ENCODE measurements at places on chromosomes 16 and 17. TPM values are rescaled to one million over a fixed set of nuclear protein-coding genes. Genes with fewer than 3 reads are reported as not detected.
A peak's percentile ranks its signal among the peaks of the same experiment; 100 is the strongest.

- DNase-seq = no peak
Observed at GRCh38 chr17:43816336-43817320, 16.3 kb downstream of the MPP3 start.

- no peak for DNase-seq
Observed at GRCh38 chr16:76428858-76429257, 151.7 kb downstream of the CNTNAP4 start.

The CHST5 gene
- total RNA-seq = not detected

The HOXB5 gene
- not detected for total RNA-seq

The PYDC1 gene
- total RNA-seq = not detected

The C1QTNF8 gene
- not detected for total RNA-seq

- peak; percentile 83 for DNase-seq
Observed at GRCh38 chr17:74493331-74493833, 26.9 kb downstream of the CD300A start.

DNA sequence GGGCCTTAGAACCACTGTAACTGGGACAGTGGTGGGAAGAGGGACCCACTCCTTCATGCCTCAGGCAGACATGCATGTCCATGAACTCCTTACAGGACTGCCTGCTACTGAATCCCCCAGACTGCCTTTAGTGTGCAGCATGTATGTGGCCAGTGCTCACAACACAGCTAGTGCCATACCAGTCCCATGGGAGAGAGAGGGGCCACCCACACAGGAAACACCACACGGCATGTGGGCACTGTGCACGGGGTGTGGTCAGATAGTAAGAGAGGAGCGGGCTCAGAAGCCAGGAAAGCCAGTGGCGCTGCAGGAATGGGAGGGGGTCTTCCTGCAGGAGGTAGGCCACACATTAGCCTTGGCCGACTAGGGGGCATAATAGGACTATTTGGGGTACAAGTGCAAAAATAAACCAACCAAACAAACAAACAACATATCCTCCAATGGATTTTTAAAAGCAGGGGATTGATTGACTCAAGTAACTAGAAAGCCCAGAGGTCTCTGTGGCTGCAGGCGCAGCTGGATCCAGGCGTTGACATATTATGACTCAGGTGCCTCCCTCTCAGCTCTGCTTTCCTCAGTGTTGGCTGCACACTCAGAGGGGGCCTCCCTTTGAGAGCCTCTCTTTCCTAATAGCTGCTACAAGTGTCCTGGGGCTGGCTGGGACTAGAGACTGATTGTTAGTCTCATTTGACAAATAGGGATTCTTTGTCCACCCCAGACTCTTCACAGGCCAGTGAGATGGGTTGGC is 104.4 kb downstream of the AMFR start:
- no peak for DNase-seq

DNA sequence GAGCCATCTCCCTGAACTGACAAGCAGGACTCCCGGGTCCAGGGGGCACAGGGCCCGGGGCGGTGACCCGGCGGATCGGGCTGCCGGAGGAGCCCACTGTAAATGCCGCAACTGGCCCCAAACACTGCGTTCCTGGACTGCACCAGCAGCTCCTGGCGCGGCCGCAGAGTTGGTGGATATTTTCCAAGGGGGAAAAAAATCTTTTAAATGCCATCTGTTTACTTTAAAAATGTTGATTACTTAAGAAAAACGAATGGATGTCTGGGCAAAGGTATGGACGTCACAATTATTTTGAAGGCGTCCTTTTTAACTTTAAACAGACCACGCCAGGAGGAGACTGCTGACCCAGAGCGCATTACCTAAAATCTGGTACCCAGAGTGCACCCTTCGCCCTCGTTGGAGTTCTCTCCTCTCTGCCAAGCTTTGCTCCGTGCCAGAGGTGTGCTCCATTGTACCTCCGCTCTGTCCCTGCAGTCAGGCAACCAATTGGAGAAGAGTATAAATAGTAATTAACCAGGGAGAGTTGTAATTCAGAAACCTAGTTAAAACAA is 3.4 kb downstream of the HS3ST3B1 start:
- no peak for DNase-seq

DNA sequence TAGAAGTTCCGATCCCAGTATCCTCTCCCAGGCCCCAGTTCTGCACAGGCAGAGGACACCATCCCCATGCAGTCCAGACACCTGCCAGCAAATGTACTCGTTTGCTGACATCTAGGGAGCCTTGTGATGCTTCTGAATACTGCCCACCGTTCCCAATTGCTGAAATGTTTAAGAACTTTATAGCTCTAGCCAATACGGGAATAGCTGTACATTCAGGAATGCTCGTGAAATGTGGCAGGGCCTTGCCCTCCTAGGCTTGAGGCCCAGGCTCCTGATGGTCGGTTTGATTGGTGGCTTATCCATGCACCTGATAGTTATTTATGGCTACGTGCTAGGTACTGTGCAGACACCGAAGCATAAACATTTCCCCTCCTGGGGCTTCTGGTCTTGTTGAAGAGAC is 255.5 kb downstream of the PRKCA start:
- no peak for DNase-seq

- DNase-seq = no peak
Observed at GRCh38 chr17:72788950-72789585, 303.4 kb downstream of the SLC39A11 start.

- peak; percentile 42 for DNase-seq
Observed at GRCh38 chr17:65278050-65278819, 141.1 kb downstream of the RGS9 start.

GRCh38 chr16:23500212-23500861 is 10.0 kb downstream of the GGA2 start:
- no peak for DNase-seq

- DNase-seq = no peak
Observed at GRCh38 chr17:56983366-56983765, 5.4 kb downstream of the SCPEP1 start.

The CPHXL2 gene
- total RNA-seq = not detected

- DNase-seq = no peak
Observed at GRCh38 chr17:38743556-38744171, 4.5 kb downstream of the PCGF2 start.

DNA sequence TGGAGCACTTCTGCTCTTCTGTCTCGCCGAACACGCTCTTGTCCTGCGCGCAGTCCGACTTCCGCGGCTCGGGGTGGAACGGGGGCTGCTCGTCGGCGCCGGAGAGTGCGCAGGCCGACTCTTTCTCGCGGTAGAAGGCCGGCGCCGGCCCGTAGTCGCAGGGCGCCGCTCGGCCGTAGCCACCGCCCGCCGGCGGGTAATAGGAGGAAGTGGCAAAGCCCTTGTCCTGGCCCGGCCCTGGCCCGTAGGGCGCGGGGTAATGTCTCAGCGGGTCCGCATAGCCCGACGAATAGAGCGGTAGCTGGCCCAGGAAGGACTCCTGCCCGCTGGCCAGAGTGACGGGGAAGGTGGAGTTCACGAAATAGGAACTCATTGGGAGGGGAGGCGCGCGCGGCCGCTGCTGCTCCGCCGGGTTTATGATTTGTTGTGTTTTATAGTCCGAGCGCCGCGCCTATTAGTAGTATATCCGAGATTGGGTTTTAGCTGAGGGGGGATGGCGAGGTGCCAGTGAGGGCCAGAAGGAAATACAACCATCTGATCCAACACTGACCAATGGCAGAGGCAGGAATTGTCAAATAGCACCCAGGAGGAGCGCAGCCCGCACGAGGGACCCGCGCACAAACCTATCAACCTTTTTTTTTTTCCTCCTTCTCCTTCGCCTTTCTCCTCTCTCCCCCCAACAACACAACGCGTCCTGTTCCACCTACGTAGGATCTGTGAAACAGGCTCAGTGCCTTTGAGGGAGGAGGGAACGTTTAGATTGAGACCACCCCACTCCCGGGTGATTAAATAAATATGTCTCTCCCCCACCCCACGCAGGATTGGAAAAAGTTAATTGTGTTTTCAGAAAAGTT is 4.4 kb upstream of the HOXB5 start:
- DNase-seq = no peak
